Endothelial cell (in vitro differentiated cells): ENCODE measurements at places on chromosomes 12 and 14.

DNA sequence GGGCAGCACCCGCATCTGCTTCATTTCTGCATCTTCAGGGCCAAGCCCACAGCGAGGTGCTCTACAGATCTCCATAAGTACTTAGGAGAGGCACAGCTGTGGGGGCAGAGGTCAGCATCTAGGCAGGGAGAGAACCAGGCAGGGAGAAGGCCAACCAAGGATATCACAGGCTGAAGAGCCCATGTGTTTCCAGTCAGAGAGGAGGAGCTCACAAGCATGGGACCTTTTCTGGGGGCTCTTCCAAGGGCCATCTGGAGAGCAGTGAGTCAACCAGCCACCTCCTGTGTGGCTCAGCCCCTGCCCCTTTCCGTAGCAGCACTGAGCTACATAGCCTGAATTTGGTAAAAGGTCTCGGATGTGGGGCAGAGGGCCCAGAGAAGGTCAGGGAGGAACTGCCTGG is 78.5 kb downstream of the ARL6IP4 start:
- no peak overlapping the region for H3K27ac ChIP-seq
- no peak overlapping the region for H3K4me3 ChIP-seq
- peaks cover 10% of the 10 kb centered on the region for H3K4me1 ChIP-seq
- H3K36me3 ChIP-seq, result peaks cover 3% of the 10 kb centered on the region
- DNase-seq, result no peak
- H3K27me3 ChIP-seq, result peaks cover 6% of the 10 kb centered on the region

GRCh38 chr14:69877492-69877891 is 1.7 kb upstream of the SMOC1 start:
- peaks cover 14% of the 10 kb centered on the region for H3K27me3 ChIP-seq
- H3K4me3 ChIP-seq, result no peak overlapping the region
- H3K4me1 ChIP-seq, result peaks cover 3% of the 10 kb centered on the region
- H3K27ac ChIP-seq, result no peak overlapping the region
- DNase-seq, result no peak

DNA sequence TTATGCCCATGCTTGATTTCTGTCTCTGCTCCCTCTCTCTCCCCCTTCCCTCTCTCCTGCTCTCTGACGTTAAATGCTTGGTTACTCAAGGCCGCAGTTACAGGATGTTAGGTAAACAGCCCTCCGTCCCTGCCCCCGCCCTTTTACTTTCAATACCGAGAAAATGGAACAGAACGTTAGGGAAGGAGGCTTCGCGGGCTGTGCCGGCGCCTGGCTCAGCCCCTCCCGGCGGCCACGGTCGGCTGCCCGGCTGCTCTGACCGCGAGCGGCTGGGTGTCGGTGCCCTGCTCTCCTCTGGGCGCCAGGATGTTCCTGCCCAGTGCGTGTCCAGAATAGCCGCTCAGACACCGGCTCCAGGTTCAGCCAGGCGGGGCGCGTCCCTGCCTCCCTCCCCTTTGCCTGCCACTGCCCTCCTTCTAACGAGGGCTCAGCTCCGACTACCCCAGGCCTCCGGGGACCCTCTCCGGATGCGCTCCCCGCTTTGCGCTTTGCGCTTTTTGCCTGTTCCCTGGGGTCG is 166.1 kb downstream of the ADCK1 start:
- peak overlapping the region; percentile 82 for H3K4me3 ChIP-seq
- no peak overlapping the region for H3K27ac ChIP-seq
- peaks cover 3% of the 10 kb centered on the region for H3K4me1 ChIP-seq
- DNase-seq, result peak; percentile 43

DNA sequence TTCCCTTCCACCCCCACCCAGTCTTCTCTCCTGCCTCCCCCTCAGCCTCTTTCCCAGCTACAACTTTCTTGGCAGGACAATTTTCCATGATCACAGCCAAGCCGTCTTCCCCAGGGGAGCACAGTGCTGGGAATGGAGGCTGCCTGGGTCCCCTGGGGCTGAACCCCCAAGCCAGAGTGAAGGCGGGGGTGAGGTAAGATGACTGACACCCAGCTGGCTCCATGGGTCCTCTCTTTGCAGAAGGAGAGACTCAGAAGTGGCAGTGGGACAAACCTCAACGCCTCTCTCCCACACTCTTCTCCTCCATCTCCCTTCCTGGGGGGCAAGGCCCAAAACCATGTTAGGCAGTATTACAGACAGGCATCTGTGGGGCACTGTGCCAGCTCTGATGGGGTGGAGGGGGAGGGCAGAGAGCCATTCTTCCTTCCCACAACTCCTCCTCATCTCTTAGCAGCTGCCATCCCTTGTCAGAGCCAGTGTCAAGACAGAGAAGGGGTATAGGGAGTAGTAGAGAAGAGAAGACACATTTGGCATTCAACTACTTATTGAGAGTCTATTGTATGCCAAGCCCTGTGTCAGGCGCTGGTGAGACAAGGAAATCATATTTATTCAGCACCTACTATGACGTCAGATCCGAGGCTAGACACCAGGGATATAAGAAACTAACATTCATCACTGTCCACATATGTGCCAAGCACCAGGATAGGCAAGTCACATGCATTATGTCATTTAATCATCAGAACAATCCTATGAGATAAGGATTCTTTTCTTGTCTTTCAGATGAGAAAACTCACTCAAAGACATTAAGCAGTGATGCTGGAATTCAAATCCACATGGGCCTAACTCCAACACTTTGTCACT is 3.6 kb downstream of the ITGA7 start:
- peaks cover 10% of the 10 kb centered on the region for H3K4me1 ChIP-seq
- peaks cover 7% of the 10 kb centered on the region for H3K36me3 ChIP-seq
- no peak overlapping the region for H3K4me3 ChIP-seq
- no peak for DNase-seq
- peaks cover 21% of the 10 kb centered on the region for H3K27me3 ChIP-seq

DNA sequence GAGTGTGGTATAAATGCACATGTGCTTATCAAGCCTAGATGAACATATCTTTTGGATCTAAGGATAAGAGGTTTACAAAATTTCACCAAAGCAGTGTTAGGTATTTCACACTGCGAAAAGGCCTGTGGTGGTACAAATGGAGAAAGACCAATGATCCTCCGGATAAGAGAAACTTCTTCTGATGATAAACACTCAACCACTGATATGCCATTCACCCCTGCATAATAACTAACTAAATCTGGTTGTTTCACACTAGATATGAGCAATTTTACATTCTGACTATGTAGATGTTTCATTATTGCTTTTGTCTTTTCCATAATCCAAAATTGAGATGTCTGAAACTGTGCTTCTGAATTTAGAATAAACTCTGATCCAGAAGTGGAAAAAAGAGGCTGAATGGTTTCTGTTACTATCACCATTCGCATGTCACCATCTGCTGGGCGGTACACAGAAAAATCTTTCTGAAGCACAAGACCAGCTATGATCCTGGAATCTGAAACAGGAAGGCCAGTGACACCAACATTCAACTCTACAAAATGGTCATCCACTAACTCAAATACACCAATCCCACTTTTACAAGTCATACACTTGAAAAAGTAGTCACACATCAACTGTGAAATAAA is 1.3 kb downstream of the BBS10 start:
- H3K27ac ChIP-seq, result no peak overlapping the region
- peaks cover 11% of the 10 kb centered on the region for H3K4me1 ChIP-seq
- no peak overlapping the region for H3K4me3 ChIP-seq
- H3K27me3 ChIP-seq, result no peaks in the 10 kb centered on the region

DNA sequence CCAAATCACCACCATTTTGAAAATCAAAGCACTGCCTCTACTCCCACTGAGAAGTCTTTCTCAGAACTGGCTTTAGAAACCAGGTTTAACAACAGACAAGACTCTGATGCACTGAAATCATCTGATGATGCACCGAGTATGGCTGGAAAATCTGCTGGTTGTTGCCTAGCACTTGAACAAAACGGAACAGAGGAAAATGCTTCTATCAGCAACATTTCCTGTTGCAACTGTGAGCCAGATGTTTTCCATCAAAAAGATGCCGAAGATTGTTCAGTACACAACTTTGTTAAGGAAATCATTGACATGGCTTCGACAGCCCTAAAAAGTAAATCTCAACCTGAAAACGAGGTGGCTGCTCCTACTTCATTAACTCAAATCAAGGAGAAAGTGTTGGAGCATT is 115.0 kb upstream of the NPAS3 start:
- peaks cover 12% of the 10 kb centered on the region for H3K4me1 ChIP-seq
- H3K4me3 ChIP-seq, result no peak overlapping the region
- no peak overlapping the region for H3K27ac ChIP-seq
- no peaks in the 10 kb centered on the region for H3K36me3 ChIP-seq

GRCh38 chr14:69960296-69960695 is 81.1 kb downstream of the SMOC1 start:
- H3K27me3 ChIP-seq, result no peaks in the 10 kb centered on the region
- no peak overlapping the region for H3K27ac ChIP-seq
- H3K4me3 ChIP-seq, result no peak overlapping the region
- no peaks in the 10 kb centered on the region for H3K36me3 ChIP-seq
- H3K4me1 ChIP-seq, result no peaks in the 10 kb centered on the region

DNA sequence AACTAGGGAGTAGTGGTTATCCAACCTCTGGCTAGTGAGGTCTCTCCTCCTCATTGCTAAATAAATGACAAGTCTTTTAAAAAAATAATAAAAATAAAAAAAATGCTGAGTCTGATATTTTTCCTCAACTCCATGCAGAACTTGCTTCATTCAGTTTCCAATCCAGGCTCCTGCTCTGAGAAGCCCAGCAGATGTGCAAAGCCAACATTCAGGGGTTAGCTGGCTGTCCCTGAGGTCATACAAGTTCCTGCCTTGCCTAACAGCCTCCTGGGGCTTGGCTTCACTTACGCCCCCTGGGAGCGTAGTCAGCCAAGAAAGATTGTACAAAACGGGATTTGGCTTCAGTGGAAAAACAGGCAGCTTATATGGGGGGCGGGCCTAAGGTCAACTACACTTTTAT is 23.3 kb downstream of the RTRAF start:
- peaks cover 15% of the 10 kb centered on the region for H3K36me3 ChIP-seq
- H3K4me3 ChIP-seq, result no peak overlapping the region
- peaks cover 6% of the 10 kb centered on the region for H3K27me3 ChIP-seq
- H3K27ac ChIP-seq, result no peak overlapping the region

DNA sequence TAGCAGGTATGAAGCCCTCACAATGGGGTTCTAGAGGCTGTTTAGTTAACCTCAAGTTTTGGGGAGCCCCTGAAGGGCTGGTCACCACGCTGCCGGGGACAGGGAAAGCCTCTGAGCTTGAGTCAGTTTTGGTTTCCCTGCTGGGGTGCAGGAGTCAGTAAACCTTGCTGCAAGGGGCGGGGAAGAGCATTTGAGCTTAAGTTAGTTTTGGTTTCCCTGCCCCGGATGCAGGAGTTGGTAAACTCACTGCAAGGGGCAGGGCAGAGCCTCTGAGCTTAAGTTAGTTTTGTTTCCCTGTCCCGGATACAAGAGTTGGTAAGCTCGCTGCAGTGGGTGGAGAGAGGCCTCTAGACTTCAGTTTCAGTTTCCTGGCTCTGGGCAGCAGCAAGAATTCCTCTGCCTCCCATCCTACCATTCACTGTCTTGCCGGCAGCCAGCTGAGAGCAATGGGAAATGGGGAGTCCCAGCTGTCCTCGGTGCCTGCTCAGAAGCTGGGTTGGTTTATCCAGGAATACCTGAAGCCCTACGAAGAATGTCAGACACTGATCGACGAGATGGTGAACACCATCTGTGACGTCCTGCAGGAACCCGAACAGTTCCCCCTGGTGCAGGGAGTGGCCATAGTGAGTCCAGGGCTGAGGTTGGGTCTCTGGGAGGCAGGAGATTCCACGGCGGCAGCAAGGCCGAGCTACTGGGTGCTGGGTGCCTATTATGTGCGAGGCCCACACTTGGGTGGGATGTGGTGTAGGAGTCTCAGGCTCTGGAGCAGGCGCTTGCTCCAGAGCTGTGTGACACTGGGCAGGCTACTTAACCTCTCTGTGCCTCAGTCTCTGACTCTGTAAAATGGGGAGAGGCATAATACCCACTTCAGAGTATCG is at the start of gene OAS2:
OAS2 (plus strand) TSS at position 357 of the 878 bp plus-strand sequence; CDS start at position 447, 90 bp downstream.
- H3K27me3 ChIP-seq, result no peaks in the 10 kb centered on the region
- no peak for DNase-seq
- H3K36me3 ChIP-seq, result no peaks in the 10 kb centered on the region
- H3K27ac ChIP-seq, result no peak within 1 kb of the TSS
- H3K4me3 ChIP-seq, result no peak within 1 kb of the TSS

- H3K27me3 ChIP-seq, result no peaks in the 10 kb centered on the region
- no peaks in the 10 kb centered on the region for H3K36me3 ChIP-seq
- no peak overlapping the region for H3K4me3 ChIP-seq
- no peak for DNase-seq
These were observed 107.1 kb downstream of the TMTC1 start for GRCh38 chr12:29676676-29677075.
